Lower lobe of right lung (tissue), 2 donors: ENCODE measurements at places on chromosomes 12 and 14. TPM values are rescaled to one million over a fixed set of nuclear protein-coding genes. Genes with fewer than 3 reads are reported as not detected.

The LHX5 gene
- not detected for total RNA-seq

The FLVCR2 gene
- 42.4 TPM for total RNA-seq

- no peak for DNase-seq
Measured at GRCh38 chr12:116319898-116320621, 42.6 kb upstream of the MED13L start.

DNA sequence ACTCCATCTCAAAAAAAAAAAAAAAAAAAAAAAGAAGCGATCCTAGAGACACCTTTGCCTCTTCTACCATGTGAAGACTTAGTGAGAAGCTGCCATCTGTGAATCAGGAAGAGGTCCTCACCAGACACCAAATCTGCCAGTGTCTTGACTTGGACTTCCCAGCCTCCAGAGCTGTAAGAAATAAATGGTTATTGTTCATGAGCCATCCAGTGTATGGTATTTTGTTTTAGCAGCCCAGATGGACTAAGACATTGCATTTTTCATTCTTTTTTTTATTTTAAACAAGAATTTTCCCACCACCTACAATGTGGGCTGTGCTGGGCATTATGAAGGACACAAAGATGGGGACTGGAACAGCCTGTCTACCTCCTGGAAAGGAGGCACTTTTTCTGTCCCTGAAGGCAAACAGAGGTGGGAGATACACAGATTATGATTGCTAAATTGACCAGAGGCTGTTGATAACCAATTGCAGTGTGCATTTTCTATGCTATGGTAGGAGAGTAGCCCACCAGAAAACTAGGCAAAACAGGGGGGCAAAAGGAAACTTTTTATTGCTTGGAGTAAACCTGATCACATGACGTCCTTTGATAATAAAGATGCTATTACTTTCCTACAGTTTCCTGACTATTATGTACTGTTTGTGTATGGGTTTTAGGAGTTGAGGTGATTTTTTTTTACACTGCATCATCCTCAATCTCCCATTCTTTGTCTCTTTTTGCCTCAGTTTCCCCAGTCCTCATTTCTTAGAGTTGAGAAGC, 2.8 kb upstream of the C12orf43 start:
- no peak for DNase-seq

- DNase-seq = no peak
Measured at GRCh38 chr14:69797573-69798338, 715 bp upstream of the SLC10A1 start.

- DNase-seq = no peak
Measured at GRCh38 chr14:101538878-101539277, 22.4 kb upstream of the DIO3 start.

DNA sequence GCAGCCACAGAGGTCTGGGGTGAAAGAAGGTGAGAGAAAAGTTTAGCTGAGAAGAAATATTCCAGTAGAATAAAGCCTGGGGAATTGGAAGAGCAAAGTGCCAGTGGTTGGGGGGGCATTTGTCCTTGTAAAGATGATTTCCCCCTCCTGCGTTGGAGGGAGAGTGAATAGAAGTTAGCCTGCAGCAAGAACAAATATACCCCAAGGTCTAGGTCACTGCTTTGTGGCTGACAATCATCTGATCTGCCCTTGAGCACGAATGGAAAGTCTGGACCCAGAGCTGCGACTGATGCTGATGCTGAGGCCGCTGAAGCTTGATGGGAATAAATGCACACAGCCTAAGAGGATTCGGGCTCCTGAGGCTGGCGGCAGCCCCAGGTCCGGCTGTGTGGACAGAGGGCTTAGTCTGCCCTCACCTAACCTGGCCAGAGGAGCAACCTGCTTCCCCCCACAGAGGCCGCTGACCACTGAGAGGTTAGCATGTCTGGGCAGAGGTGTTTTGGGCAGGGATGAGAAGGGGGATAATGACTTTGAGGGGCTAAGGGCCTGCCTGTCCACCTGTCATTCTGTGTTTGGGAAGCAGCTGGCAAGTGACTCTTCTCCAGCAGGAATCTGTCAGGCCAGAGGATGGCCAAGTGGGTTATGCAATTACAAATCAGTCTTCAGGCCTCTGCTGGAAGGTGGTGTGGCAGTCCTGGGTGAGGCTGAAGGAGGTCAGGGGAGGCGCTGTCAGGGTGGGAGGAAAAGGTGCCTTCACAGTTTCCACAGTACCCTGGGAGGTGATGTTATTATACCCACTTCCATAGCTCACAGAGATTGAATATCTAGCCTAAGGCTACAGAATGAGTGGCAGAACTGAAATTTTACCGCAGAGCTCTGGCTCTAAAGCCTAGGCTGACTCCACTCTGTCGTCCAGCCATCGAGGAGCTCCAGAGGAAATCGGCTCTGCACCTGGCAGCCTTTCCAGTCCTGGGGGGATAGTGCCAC, 11.7 kb downstream of the TUBA1C start:
- peak; percentile 1 for DNase-seq

DNA sequence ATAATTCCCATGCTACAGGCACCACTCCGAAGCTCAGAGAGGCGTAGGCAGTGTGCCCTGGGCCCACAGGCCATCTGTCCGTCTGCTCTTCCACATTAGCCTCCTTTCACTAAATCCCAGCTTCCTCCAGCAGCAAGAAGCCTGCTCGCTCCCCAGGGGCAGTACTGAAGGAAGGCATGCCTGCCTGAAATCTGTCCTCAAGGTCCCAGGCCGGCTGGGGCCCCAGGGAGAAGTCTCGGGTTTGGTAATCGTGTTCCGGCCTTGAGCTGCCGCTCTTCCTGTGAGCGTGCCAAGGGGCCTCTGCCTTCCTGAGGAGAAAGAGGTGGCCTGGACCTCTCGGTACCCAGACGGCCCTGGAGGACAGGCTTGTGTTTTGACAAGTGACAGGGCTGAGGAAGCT, 15.2 kb upstream of the DLK1 start:
- no peak for DNase-seq

DNA sequence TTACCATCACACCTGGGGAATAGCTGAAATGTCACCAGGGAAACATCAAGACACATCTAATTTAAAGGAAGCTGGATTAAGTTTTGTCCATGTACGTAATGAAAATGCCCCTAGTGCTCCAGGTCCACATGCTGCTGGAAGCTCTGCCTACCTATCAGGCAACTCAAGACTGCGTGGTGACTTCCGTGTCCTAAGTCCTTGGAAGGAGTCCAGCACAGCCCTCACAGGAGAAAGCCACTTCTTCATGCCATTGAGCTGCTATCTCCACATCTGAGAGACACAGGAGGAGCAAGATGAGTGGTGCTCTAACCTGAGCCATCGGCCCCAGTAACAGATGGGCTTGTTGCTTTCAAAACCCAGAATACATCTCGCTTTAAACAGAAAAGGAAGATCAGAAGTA, 316.4 kb downstream of the DPF3 start:
- no peak for DNase-seq

GRCh38 chr12:105423237-105423636, 92.7 kb downstream of the C12orf75 start:
- no peak for DNase-seq

- peak; percentile 46 for DNase-seq
Measured at GRCh38 chr14:63045234-63045611, at the start of gene KCNH5. KCNH5 (minus strand) TSS chr14:63045458; CDS start chr14:63045186, 272 bp downstream.

GRCh38 chr14:31927348-31927832, 149.7 kb upstream of the ARHGAP5 start:
- no peak for DNase-seq

DNA sequence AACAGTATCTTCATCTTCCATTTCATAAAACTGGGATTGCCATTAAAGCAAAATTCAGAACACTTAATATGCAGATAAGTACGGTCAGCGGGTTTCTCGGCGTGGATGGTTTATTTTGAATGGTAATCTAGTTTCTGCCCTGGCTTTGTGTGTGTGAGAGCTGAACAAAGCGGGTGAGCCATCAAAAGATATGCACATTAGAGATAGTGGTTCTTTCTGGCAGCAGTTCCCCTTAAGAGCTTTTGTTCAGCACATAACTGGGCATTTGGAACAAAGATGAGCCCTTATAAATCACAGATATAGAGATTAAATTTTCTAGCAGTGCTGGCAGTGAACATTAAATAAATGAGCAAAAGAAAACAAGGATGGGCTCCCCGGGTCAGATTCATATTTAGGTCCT, 207.5 kb downstream of the CALM1 start:
- DNase-seq = no peak

DNA sequence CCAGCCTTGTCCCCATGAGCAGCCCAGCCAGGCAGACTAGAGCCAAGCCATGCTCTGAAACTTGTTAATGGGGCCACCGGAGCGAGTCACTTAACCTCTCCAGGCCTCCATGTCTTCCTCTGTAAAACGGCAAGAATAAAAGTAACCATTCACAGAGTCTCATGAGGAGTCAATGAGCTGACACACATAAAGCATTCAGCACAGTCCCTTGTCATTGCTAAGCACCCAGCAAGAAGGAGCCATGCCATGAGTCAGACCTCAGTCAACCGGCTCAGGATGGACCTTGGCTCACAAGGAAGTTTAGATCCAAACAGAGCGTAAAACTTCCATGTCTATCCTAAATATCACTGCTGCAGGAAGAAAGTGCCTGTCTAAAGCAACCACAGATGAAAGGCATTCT, 10.6 kb downstream of the FICD start:
- no peak for DNase-seq

The OTX2 gene
- total RNA-seq = not detected

The TTC9 gene
- 5.5 TPM for total RNA-seq

DNA sequence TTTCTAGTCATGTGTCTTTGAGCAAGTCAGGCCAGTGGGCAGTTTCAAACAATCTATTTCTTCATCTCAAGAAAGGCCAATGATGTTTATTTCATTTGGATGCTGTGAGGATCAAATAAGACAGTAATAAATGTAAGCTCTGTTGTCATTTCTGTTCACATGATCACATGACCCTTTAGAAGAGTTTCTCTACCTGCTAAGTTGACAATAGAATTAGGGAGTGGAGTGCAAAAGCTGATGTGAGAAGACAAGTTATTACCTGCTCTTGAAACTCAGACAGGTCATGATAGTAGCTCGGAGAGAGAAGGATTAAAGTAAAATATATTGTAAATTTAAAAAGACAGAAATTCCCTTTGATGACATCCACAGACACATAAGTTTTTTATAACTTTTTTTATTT, 37.3 kb upstream of the DCN start:
- DNase-seq = no peak

The FAM186B gene
- 0.65 TPM for total RNA-seq

DNA sequence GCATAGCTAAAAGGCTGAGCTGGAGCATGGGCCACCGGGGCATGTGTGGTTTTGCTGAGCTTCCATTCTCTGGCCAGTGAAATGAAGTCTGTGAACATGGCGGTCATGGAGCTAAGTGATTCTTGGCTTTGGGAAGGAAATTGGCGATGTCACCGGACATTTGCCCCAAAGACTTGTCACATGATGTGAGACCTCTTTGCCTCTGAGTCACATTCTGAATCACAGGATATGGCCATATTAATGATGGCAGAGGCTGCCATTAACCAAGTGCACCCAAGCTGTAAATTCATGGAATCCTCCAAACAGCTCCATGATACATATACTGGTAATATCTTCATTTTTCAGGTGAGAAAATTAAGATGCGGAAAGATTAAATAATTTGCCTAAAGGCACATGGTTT, 27.4 kb upstream of the BATF start:
- DNase-seq = no peak

- no peak for DNase-seq
Measured at GRCh38 chr12:89918172-89918846, 209.7 kb upstream of the ATP2B1 start.

GRCh38 chr12:132444283-132444682, 45.7 kb upstream of the FBRSL1 start:
- no peak for DNase-seq

DNA sequence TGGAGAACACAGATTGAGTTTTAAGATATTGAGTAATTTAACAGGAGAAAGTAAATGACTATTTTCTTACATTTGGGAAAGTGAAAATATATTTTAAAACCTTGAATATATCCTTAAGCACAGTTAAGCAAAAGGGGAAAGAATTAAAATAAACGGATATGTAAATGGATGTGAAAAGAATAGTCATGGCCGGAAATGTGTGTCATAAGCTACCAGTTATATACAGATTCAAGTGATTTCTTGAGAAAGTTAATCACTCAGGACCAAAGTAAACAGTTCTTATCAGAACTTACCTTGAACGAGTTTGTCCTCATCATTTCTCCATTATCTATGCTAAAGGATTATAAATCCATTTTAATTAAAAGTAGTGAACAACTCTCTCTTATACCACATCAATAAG, 33.4 kb downstream of the C12orf75 start:
- no peak for DNase-seq

The KCNA1 gene
- total RNA-seq = not detected

The SRRM4 gene
- total RNA-seq = not detected

DNA sequence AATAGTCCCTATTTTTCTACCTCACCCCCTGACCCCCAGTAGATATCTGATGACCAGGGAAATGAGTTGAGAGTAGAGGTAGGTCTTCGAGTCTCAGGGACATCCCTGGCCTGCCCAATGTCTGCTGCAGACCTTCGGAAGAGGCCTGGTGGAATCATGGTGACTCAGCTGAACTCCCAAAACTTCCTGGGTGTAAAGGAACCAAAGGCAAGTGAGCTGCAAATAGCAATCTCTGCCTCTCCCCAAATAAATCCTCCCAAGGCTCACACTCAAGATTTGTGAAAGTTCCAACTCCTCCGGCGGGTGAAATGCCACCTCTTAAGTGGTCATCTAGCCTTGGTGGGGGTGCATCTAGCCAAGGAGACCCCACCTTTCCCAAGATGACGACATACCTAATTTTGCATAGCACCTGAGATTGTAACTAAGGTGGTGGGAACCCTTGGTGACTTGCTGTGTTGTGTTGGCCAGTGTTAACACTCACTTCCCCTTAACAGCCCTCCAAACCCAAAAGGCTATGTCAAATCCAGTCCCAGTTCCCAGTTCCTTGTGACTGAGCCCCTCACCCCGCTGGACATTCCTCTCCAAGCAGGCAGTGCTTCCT, 6.3 kb downstream of the ZFP36L1 start:
- no peak for DNase-seq

The KRT7 gene
- total RNA-seq = 257 TPM

DNA sequence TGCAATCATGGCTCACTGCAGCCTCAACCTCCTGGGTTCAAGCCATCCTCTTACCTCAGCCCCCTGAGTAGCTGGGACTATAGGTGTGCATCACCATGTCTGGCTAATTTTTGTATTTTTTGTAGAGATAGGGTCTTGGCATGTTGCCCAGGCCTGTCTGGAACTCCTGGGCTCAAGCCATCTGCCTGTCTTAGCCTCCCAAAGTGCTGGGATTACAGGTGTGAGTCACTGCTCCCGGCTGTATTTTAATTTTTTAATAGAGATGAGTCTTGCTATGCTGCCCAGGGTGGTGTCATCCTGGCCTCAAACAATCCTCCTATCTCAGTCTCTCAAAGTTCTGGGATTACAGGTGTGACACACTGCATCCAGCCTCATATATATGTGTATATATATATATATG, 31.7 kb upstream of the GPRC5A start:
- no peak for DNase-seq

DNA sequence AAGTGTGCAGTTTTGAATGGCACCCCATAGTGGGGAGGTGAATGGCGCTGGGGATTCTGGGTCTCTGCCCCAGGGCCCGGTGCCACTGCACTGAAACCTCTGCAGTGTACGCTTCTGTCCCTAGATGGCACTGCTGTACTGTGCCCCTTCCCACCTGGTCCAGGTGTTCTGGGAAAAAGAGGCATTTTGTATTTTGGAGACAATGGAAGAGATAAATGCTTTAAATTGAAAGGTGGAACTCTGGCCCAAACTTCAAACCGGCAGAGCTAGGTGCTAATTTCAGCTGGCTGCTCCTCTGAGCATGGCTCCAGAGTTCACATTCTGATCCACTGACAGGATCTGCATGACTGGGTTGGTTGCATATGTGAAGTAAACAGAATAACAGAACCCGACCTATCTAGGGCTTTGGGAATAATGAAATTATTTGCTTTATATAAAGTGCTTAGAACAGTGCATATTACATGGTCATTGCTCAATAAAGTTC, 52.2 kb downstream of the KRT80 start:
- no peak for DNase-seq
